ENCODE measurements at places on chromosomes 11 and 22. TPM values are rescaled to one million over a fixed set of nuclear protein-coding genes. Genes with fewer than 3 reads are reported as not detected.

CST6 gene
- total RNA-seq: not detected

ZBTB16 gene
- total RNA-seq: 0.32 TPM

FOLR2 gene
- not detected for total RNA-seq

- DNase-seq: no peak
Observed at GRCh38 chr11:91067666-91068065, 844.8 kb upstream of the CHORDC1 start.

DNA sequence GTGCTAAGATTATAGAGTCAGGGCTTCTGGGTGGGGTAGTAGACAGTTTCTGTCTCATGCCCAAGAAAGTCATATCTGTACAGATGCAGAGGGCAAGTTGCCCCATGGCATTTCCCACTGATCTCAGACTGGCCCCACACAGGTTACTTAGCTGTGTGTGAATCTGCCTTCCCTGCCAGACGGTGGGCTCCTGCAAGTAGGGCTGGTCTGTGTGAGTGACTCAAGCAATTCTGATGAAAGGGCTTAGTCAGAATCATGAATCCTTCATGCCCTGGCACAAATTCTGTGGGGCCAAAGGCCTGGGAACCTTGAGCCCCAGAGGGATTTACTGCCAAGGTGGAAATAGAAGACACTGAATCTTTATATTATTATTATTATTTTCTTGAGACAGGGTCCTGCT, 30.4 kb downstream of the USH1C start:
- DNase-seq: no peak

- no peak for DNase-seq
Observed at GRCh38 chr11:83976086-83976485, 689.9 kb upstream of the CCDC90B start.

DNA sequence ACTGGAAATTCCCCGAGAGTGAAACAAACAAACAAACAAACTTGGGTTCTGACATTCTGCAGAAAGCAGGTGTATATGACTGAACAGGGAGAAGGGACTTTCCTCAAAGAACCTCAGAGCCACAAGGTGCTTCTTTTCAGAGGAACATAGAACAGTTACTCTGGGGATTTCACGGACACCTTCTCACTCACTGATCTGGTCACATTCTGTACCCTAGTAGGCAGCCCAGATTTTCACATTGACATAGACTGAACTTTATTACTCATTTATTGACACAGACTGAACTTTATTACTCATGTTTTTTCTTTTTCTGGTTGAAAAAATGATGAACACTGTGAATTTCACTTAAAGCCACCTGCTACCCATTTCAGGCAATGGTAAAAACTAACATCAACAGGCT, 263.0 kb downstream of the OPCML start:
- DNase-seq: no peak

- DNase-seq: no peak
Observed at GRCh38 chr11:6794639-6795038, 4.8 kb downstream of the OR6A2 start.

WNT11 gene
- under 0.01 TPM for total RNA-seq

MAPK8IP2 gene
- 0.43 TPM for total RNA-seq

Measured in fibroblast of villous mesenchyme (primary cell).